ENCODE measurements at places on chromosomes 11 and 22.

DNA sequence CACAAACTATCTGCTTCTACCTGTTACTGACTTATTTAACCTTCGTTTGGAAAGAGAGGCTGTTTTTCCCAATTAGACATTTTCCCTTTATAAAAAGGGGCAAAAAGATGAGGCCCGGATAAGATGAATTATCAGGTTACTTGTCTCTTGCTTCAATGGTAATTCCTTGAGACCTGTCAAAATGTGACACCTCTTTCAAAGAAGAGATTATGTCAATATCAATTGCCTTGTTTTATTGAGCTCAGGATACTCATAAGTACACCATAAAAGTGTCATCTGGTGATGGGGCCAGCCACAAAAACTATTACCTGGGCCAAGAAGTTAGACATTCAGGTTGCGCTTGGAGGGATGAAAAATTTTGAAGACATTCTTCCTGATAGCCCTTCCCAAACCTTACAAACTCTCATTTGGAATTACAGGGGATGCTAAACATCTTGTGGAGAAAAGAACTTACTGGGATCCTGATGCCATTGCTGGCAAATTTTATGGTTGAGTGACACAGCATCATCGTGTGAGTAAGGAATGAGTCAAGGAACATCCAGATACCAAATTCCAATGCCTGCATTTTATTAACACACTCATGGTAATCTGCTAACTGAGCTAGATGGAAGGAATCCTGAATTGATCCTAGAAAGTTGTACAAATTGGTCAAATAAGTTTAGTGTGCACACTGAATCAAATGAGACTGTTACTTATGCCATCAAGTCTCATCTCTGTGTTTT lies 1071.2 kb downstream of the LRRC4C start:
- DNase-seq, result no peak

DNA sequence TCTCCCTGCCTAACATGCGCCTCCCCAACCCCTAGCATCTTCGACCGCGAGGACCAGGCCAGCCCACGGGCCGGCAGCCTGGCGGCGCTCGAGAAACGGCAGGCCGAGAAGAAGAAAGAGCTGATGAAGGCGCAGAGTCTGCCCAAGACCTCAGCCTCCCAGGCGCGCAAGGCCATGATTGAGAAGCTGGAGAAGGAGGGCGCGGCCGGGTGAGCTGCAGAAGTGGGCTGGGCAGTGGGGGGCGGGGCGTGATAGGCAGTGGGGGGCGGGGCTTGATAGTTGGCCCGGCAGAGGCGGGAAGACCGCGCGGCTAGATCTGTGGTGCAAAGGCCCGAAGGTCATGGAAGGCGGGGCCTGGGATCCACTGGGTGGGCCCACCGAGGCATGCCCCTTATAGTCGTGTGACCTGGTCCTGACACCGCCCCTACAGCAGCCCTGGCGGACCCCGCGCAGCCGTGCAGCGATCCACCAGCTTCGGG lies 8.7 kb downstream of the SELENOM start:
- DNase-seq, result peak; percentile 76

DNA sequence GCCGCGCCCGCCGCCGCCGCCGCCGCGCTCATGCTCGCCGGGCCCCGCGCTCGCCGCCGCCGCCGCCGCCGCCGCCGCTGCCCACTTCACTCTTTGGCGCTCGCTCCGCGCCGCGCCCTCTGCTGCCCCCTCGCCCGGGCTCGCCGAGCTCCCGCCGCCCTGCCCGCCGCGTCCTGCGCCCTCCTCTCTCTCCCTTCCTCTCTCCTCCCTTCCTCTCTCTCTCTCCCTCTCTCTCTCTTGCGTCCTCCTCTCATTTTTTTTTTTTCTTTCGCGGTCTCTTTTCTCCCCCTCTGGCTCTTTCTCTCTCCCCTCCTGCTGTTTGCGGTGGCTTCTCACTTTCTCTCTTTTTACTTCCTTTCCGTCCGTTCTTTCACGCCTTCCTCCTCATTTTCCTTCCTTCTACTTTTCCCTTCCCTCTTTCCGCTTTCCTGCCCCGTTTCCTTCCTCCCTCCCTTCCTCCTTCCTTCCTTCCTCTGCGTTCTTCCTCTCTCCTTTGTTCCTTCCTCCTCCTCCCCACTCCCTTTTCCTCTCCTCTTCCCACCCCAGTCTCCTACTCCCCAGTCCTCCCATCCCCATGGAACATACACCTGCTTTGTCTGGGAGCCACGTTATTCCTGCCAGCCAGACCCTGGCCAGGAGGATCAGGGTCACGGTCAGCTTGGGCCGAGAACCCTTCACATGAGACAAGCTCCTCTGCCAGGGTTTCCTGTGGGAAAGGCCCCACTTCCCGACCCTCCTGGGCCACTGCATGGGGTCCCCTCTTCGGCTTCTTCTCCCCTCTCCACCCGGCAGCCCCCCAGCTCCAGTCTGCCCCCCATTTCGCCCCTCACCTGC lies 19.3 kb upstream of the SHISAL1 start:
- peak; percentile 80 for DNase-seq

DNA sequence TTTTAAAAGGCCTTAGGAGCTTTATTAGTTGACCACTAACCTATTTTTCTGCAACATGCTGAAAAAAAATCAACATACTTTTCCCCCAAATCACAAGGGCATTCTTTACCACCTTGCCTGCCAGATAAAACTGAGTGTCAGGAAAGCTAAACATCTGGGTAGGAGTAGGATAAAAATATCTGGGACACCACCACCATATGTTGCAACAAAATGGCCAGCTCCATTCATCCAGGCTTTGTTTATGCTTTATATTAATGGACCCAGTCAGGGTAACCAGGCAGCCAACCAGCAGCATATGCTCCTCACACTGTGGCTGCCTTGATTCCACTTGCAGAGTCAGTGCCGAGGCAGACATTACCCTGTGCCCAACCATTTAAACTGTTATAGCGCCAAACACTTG lies 1024.5 kb downstream of the LRRC4C start:
- DNase-seq, result peak; percentile 6

DNA sequence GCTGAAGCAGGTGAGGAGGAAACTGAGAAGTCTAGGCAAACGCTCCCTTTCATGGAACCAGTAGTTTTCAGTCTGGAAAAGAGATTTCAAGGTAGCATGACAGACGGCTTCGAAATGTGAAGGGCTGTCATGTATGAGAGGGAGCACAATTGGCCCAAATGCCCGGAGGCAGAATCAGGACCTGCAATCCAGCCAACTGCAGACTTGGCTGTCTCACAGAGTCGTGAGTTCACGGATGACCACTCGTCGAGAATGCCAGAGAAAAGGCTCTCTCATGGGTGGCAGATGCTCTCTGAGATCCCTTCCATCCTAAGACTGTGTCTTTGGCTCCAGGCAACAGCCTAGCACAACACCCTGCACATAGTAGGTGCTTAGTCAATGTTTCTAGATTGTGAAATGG lies 134.8 kb downstream of the DSCAML1 start:
- no peak for DNase-seq

DNA sequence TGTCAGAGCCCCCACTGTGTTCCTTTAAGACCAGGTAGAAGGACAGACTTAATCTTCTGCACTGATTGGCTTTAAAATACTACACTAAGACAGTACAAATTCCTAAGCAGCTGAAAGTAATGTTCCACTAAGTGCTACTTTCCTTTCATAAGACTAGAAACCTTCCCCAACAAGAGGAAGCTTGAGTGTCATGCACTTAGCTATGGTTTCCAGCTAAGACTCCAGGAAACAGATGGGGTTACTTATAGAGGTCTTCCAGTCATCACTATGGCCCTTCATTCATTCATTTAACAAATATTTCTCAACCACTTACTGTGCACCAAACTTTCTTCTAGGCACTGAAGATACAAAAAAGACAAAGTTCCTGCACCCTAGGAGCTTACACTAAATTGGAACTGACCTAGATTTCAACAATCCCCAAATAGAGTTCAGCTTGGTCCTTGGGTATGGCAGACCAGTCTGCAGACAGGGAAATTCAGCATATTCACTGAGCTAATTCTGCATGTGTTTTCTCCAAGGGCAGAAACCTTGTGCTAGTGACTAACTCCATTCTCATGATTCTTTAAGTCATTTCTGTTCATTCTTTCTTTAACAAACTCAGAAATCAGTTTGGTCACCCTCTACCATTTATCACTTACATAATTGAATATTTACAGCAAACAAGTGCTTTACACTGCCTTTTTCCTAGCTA lies 178.4 kb upstream of the MTNR1B start:
- no peak for DNase-seq

DNA sequence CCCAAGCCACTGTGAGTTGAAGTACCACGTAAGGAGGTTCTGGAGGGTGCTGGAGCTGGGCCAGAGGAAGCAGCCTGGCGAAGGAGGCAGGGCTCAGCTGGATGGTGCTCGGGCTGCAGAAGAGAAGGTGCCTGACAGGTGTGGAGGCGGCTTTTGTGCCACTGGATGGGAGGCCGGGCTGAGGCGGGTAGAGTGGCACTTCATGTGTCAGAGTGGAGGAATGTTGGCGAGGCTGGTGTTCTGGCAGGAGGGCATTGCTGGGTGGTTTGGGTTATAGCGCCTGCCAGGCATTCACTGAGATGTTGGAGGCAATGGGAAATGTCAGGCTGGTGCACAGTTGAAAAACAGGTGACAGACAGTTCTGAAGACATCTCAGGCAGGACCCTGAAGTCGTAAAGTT lies 24.2 kb downstream of the UBE2L3 start:
- DNase-seq, result no peak

DNA sequence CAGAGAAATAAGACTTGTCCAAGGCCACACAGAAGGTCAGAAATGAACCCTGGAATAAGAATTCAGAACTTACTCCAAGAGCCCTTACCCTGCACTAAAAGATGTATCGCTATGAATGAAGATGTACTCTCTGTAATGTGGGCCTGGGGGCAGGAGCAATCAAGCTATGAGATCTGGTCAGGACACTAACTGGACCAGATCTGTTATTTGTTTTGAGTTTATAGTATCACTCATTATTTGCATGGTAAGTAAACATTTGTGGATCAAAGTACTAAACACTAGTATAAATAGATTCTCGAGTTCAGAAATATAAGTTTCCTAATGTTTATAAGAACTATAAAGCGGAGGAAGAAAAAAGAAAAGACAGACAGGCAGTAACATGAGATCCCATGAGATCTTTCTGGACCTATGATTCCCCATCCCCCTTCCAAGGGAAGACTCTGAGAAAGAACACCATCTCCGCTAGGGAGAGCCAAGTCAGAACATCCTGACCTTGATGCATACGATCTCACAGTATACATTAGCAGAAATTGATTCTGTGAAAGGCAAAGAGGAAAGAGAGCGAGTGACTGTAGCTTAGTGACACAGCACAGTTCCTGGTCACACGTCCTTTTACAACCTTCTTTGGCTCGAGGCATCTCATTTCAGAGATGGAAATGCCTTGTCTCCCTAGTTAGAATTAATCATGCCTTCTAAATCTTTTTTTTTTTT lies 71.2 kb downstream of the USP35 start:
- DNase-seq, result no peak

DNA sequence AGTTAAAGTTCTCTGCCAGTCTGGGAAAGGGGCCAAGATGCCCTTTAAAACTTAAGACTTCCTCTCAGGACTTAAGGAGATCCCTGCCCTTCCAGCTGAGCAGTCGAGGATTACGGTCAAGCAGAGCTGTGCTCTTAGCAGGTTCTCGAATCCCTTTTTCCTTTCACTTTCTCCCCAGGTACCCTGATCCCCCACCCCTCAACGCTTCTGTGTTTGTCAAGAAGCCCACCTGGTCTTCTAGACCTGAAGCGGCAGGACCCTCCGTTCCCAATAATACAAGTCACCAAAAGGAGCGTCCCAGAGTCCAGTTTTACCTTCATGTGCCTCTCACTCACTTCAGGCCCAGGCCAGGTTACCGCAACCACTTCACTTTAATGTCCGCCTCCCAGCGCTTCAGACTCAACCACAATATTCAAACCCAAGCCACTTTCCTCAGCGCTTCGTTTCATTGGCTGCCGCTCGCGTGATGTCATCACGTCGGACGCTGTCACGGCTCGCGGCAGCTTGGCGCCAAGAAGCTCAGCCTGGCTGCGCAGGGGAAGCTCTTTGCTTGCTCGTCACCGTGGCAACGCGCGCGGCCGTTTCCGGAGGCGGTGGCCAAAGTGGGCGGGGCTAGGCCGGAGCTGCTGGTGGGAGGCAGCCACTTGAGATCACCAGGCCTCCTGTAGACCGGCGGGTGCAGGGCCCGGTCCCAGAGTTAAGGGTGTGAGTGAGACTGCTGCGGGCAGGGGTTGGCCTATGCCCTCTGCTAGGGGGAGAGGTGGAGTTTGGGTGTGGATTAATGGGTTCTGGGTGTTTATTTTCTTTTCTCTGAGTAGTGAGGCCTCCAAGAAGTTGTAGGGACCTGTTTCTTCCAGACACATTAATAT lies at the start of the genes KIF18A and METTL15:
Gene KIF18A (minus strand): TSS at position 407 of the 869 bp plus-strand sequence. CDS start 10,209 bp downstream, outside the sequence.
Gene METTL15 (plus strand): TSS at position 639 of the 869 bp plus-strand sequence. CDS start 4,947 bp downstream, outside the sequence.
- peak; percentile 99 for DNase-seq

DNA sequence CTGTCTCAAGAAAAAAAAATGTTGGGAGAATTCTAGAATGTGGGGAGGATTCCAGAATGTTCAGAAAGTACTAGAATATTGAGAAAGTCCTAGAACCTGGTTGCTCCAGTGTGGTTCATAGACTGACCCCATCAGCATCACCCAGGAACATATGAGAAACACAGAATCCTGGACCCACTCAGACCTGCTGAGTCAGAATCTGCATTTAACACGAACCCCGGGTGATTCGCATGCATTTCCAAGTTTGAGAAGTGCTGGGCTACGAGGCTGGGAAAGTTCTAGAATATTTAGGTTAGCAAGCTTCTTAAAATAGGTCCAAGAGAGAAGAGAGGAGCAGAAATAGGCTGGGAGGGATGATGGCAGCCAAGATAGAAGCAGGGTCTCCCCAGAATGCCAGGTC lies 6.4 kb downstream of the C1QTNF6 start:
- no peak for DNase-seq

GRCh38 chr11:94781837-94782236 lies 13.7 kb downstream of the AMOTL1 start:
- no peak for DNase-seq

DNA sequence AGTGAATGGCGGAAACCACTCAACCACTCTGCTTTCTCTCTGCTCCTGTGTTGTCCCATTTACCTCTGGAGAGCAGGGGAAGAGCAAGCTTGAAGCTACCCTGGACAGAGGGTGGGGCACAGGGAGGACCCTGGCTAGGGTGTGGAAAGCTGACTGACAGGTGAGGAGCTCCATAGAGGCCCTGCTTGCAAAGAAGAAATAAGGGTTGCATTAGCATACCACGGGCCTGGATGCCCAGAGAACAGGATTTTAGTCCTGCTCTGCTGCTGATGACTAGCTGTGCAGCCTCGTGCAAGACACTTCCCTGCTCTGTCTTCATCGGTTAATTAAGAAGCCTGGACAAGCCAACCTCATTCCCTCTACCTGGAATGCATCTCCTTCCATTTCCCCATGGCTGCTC lies 135.0 kb downstream of the BUD13 start:
- DNase-seq, result no peak
